ENCODE measurements at places on chromosomes 3 and 15. TPM values are rescaled to one million over a fixed set of nuclear protein-coding genes. Genes with fewer than 3 reads are reported as not detected.

DNA sequence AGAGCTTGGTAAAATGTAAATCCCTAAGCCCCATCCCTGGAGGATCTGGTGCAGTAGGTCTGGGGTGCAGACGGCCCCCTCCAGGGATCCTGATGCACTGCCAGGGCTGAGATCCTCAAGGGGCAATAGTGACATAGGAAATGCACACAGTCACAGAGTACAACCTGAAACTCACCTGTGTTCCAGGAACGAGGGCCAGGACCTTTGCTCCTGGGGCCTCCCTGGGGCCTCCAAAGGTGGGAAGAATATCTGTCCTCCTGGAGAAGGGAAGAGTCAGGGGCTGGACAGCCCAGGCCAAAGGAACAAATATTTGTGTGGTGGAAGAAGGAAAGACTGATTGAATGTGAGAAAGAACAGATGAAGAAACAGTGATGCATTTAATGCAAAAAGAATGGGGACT, 9.5 kb downstream of the SSUH2 start:
- H3K36me3 ChIP-seq: no peaks in the 10 kb centered on the region
- no peak for DNase-seq
- no peaks in the 10 kb centered on the region for H3K4me1 ChIP-seq

GRCh38 chr3:57999417-58000115, 8.7 kb upstream of the FLNB start:
- no peak overlapping the region for H3K27ac ChIP-seq
- H3K27me3 ChIP-seq: no peaks in the 10 kb centered on the region
- no peaks in the 10 kb centered on the region for H3K36me3 ChIP-seq

- H3K27me3 ChIP-seq: no peaks in the 10 kb centered on the region
- peaks cover 4% of the 10 kb centered on the region for H3K4me1 ChIP-seq
- no peaks in the 10 kb centered on the region for H3K36me3 ChIP-seq
- H3K4me3 ChIP-seq: no peak overlapping the region
Observed at GRCh38 chr15:70664494-70664893, 98.9 kb downstream of the UACA start.

DNA sequence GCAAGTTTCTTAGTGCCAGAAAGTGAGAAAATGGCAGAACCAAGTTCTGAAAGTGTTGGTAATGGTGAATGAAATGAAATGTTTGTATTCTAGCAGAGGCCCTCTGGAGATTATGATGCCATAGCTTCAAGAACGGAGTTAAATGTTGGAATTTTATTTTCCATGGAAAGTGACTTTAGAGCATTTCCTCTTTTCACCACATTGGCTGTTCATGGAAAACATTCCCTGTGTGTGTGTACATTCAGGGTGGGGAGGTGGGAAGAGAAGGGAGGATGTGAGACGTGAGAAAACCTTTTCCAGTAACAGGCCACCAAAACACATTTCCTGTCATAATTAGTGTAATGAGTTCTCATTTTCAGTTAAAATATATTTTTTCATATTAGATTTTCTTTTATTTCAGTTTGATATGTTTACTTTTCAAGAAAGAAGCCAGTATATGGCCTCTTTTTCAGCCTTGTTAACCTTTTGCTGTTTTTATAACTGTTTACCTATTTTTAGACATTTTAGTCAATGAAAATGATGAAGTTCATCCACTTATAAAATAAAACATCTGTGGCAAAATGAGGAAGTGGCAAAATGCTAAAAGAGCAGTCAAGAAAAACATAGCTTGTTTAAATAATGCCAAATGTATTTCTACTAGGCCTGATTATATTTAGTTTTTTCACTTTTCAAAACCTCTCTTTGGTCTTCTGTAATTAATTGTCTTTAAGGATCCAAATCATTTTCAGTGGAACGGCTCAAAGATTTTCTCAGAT, 21.6 kb downstream of the SAMMSON start:
- no peaks in the 10 kb centered on the region for H3K36me3 ChIP-seq
- no peak overlapping the region for H3K4me3 ChIP-seq
- no peak for DNase-seq
- H3K4me1 ChIP-seq: no peaks in the 10 kb centered on the region
- H3K27me3 ChIP-seq: no peaks in the 10 kb centered on the region

THSD4 gene
- total RNA-seq: not detected

DNA sequence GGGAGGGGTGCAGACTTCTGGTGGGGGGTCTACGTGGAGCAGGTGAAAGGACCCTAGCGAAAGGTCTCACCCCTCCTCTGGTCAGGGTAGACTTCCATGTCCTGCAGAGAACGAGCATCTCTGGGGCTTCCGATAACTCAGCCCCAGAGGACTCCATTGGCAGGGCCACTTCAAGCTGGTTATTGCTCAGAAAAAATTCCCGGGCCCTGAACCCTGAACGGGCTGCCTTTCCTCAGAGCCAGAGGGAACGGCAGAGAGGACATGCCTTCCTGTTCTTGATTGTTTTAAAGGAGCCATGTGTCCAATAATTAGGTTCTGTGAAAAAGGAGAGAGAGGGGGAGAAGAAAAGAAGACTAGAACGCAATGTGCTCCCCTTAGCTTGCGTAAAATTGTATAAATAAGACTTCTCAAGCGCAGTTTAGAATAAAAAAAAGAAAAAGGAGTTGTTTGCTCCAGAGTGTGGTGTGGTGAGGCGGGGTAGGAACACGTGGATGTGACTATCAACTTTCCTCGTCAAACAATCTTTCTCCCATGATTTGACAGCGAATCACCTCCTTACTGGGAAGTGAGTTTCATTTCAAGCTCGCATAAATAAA, 193.4 kb upstream of the UBE2E1 start:
- H3K27ac ChIP-seq: no peak overlapping the region
- H3K4me1 ChIP-seq: peaks cover 12% of the 10 kb centered on the region
- no peak overlapping the region for H3K4me3 ChIP-seq
- DNase-seq: no peak

GRCh38 chr3:47424434-47425382, 43.9 kb downstream of the PTPN23 start:
- H3K27ac ChIP-seq: peak overlapping the region; percentile 0
- H3K4me1 ChIP-seq: peaks cover 13% of the 10 kb centered on the region
- H3K36me3 ChIP-seq: peaks cover 2% of the 10 kb centered on the region
- no peaks in the 10 kb centered on the region for H3K27me3 ChIP-seq

XIRP1 gene
- total RNA-seq: 0.09 TPM
